BJ (cell line): ENCODE measurements at places on chromosomes 1 and 21.

DNA sequence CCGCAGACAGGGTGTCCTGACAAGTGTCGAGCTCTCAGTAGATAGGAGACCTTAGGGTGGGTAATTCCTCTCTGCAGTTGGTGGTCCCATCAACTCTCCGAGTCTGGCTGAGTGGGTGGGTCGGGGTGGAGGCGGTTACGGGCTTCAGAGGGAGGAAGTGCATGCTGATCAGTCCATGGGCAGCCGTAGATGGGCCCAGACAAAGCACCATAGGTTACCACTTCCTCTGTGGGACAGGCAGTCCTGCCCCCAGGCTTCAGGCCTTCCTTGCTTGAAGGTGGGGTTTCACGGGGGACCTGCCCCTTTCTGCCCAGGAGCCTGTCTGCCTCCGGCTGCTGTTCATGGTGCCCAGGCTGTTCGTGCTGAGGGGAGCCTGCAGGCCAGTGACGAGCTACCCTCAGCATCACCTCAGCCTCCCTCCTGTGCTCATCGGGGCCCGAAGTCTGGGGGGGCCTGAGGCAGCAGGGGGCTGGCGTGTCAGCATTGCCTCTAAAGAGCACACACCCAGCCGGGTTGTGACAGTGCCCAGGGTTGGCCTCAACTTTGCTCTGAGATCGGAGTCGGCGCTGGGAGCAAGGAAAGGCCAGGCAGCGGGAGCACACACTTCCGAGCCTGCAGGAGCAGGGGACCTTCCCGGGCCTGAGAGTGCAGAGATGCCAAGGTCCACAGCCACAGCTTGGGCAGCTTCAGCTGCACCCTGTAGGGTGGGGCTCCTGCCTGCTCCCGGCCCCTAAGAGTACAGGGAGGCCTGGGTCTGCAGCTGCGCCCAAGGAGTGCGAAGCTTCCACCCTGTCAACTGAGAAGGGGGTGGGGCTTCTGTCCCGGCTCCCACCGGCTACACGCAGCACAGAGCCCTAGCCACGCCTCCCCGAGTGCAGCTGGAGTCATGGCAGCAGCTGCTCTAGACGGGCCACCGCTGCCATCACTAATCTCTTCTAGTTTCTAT lies 225.4 kb upstream of the NRIP1 start:
- no peak for DNase-seq

DNA sequence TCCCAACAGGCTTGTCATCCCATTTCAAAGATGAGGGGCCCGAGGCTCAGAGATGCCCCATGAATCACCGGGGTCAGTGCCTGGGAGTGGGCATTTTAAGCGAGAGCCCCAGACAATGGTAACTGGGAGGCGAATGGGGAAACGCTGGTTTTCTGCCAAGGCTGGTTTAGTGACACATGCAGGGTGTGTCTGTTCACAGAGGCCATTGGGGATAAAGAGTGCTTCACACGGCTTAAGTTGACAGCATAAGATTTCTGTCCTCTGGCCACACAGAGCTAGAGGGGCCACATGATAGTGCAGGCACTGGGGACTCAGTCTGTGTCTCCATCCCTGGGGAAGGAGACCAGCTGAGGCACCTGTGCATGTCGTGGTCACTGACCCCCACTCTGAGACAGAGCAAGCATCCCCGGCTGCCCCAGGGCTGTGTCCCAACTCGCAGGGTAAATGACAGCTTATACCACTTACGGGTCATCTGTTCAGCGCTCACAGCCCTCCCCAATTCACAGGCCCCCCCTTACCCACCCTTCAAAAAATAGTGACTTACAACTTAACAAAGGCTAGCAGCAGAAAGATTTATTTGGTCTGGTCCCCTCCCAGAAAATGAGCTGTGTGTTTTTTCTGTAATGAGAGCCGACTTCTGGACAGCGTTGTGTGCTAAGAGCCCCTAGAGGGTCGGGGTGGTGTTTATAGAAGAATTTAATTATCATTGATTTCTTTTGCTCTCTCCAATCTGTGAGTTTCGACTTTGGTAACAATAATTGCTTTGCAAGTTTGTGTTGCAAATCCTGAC lies 34.9 kb upstream of the ARHGEF16 start:
- DNase-seq, result no peak

DNA sequence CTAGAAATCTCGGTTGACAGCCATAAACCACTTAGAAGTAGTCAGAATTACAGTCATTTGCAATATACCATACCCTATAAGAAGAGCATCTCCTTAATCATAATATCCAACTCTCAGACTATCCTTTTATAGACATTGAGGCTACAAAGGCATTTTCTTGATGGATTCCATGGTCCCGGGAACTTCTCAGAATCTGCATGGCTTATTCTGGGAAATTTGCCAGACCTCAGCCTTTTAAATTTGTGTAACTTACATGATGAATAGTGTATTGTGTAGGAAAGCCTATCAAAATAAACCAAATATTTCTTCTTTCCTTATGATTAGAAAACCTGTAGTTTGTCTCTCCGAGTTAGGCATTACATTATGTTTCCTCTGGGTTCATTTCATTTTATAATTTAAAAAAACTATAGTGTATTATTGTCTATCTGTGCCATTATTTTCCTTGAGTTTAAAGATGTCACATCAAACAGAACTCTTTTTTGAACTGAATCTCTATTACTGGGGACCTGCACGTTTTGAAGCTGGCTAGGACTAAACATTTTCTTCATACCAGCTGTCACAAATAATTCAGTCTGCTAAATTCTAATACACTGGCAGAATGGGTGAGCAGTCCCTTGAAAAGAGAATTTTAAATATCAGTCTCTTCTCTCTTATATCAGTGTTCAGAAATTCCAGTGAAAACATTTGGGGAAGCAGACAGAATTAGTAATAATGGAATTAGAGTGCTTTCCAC lies 102.9 kb downstream of the GABPA start:
- DNase-seq, result no peak

- DNase-seq, result no peak
These were observed 99.8 kb downstream of the HUNK start for GRCh38 chr21:31972622-31973021.

DNA sequence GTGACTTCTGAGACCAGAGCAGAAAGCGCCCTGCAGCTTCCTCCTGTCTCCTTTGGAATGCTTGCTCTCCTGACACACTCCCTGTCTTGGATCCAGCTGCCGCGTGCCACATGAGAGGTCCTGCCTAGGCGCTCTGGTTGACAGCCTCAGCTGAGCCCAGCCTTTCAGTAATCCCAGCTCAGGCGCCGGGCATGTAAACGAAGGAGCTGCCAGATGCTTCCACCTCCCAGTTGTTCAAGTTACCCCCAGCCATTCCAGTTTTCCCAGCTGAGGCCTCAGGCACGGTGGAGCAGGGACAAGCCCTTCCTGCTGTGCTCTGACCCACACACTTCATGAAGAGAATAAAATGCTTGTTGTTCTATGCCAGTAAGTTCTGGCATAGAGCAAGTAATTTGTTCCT lies 14.3 kb upstream of the CD34 start:
- DNase-seq, result no peak

DNA sequence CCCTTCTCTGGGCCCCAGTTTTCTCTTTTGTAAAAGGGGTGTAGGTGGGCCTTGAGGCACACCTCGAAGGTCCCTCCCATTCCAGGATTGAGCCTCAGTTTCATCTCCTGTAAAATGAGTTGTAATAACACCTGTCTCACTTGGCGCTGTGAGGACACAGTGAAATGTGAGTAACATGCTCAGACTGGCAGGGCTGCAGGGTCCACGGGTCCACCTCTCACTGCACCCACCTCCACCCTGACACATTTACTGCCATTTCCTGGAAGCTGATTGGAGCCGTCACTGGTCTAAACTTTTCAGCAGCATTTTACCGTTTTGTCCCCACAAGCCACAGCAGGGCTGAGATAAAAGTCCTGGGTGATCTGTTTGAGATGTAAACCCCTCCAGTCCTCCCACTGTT lies 398.0 kb downstream of the PTPRU start:
- no peak for DNase-seq

GRCh38 chr1:177425199-177425598 lies 254.4 kb downstream of the BRINP2 start:
- no peak for DNase-seq

GRCh38 chr1:38138498-38139233 lies 92.1 kb upstream of the POU3F1 start:
- DNase-seq, result peak; percentile 87

DNA sequence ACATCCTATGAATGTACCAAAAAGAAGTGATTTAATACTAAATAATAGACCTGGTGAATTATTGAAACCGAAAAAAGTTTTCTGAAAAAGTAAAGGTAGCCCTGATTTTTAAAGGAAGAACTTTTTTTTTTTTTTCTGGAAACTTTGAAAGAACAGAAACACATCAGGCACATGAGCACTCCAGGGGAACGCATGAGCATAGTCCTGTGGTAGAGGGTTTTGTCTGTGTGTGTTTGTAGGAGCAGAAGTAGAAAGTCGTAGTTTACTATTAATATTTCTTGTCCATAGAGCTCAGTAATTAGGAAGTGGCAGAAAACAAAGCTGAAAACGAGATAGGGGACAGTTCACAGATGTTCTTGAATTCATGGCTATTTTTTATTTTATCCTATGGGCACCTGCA lies 1175.9 kb upstream of the B3GALT2 start:
- DNase-seq, result no peak
